ENCODE measurements at places on chromosomes 3 and 15.

GRCh38 chr15:99707473-99708270 lies 25.6 kb downstream of the LYSMD4 start:
- no peak for DNase-seq

- no peak for DNase-seq
These were observed 245.1 kb downstream of the MAGI1 start for GRCh38 chr3:65793495-65794200.

DNA sequence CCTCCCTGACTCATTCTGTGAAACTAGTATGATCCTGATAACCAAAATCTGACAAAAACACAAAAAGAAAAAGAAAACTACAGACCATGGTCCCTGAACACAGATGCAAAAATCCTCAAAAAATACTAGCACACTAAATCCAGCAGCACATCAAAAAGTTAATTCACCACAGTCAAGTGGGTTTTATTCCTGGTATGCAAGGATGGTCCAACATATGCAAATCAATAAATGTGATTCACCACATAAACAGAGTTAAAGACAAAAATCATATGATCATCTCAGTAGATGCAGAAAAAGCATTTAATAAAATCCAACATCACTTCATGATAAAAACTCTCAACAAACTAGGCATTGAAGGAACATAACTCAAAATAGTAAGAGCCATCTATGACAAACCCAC lies 12.8 kb downstream of the SAXO2 start:
- no peak for DNase-seq

GRCh38 chr15:96076350-96076749 lies 254.2 kb upstream of the NR2F2 start:
- DNase-seq, result no peak

GRCh38 chr15:100711516-100712021 lies 109.2 kb downstream of the ASB7 start:
- DNase-seq, result no peak

GRCh38 chr15:43329217-43329959 lies 985 bp downstream of the LCMT2 start:
- DNase-seq, result no peak

DNA sequence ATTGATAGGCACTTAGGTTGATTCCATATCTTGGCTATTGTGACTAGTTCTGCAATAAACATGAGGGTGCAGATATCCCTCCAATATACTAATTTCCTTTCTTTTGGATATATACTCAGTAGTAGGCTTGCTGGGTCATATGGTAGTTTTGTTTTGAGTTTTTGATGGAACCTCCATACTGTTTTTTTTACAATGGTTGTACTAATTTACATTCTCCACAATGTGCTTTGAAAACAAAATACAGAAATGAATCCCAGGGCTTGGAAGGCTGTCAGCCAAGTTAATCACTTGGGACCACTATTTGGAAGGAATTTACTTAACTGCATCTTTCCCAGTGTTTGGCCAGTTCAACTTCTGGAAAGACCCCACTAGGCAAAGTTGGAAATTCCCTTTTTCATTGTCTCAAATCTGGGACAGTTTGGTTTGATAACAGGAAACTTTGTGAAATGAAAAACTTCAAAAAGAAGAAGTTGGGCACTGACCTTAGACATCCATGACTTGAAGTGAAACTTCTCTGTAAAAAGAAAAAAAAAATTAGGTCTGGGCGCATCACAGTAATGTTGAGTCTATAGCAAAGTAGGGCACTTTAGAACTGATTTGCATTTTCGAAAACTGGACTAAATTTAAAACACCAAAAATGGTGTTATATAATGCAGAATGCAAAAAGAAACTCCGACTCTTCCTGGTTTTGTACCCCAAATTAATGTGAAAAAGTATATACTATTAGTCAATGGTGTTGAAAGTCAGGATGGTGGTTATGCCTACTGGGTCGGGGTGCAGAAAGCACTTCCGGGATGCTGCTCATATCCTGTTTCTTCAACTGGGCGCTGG lies 6.0 kb downstream of the CTSH start:
- DNase-seq, result peak; percentile 29

Data from effector memory CD4-positive, alpha-beta T cell (primary cell).